Psoas muscle (tissue), 8 donors: ENCODE measurements at places on chromosomes 13 and 19. TPM values are rescaled to one million over a fixed set of nuclear protein-coding genes. Genes with fewer than 3 reads are reported as not detected.

- DNase-seq = no peak
These were observed 22.6 kb downstream of the POLR1D start for GRCh38 chr13:27644302-27644701.

GRCh38 chr13:30619731-30620130, 2.0 kb downstream of the USPL1 start:
- no peak for DNase-seq

GRCh38 chr13:46386392-46387063, 524 bp downstream of the RUBCNL start:
- no peak for DNase-seq

DNA sequence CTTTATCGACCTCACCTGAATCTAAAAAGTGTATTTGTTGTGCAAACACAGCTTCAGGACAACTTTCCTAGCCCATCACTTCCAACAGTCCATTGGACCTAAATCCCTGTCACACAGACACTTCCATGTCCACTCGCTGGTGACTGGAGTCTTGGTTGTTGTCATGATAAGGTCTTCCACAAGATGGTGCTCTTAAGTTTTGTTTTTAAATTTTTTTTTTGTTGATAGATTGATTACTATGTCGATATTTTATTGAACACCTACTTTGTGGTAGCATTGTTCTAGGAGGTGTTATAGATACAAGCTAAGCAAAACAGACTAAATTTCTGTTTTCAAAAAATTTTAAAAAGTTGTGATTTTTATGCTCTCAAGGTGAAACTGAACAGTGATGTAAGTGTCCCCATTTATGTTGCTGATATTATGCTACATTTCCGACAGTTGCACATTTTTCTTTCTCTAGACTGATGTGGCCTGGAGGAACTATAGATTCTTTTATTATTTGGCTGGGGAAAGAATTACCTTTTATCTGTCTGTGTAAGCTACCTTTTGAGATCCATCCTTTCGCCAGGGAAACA, 8.1 kb upstream of the ERICH6B start:
- no peak for DNase-seq

DNA sequence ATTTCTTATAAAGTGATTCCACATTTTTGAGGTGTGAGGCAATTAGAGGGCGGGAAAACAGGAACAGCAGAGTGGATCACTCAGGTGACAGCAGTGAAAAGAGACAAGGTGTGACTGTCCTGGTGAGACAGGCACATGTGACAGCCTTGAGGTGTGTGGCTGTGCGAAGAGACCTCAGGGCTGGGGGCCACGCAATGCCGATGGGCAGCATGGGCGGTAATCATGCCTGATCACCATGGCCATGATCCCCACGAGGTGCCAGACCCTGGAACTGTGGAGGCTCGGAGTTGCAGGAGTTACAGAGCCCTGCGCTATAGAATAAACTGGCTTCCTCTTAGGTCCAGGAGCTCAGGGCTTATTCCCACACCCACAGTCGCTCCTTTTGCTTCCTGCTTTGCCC, 2.0 kb downstream of the SPACA6 start:
- no peak for DNase-seq

DNA sequence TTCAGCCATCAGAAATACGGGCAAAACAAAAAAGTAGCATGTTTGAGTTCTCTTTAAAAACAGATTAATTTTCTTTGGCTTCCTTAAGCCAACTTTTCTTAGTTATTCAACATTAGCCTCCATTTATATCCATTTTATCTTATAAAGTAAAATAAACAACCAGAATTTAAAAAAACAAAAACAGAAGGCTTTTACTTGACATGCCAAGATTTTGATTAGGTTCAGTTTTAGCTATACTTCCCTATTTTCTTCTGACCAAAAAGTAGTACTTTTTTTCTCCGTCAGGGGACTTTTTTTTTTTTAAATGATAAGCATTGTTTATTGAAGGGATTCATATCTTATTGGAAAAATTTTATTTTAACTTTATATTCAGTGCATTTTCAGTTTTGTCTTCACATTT, 18.1 kb downstream of the RNASEH2B start:
- DNase-seq = no peak

DNA sequence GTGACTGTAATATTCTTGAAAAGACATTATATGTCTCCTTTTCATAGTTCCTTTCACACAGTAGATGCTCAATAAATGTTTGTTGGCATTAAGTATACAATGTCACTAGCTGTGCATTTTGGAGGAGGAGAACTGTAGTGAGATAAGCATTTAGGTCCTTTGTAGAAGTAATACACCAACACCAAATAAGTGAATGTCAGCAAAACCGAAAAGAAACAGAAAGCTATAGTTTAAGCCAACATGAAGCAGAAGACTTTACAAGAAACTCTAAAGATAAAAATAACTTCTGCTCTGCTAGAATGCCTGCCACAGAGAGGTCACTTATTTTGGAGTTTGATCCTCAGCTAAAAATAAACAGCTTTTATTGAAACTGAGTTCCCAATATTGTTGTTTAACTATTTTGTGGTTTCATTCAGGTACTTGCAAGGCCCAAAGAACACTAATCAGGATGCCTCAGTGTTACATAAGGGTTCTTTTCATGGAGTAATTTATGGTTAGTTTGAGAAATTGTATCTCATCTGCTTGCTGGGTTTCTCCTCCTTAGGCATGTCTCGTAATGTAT, 86.2 kb downstream of the STARD13 start:
- no peak for DNase-seq

The FFAR3 gene
- total RNA-seq = not detected

The BORA gene
- total RNA-seq = 0.34 TPM

The SIGLECL1 gene
- not detected for total RNA-seq

The UBE2L5 gene
- not detected for total RNA-seq

The COLGALT1 gene
- 21.5 TPM for total RNA-seq
